Activated CD8-positive, alpha-beta memory T cell treated with anti-CD3 and anti-CD28 coated beads, Interleukin-2, amount 10 ng/mL, durations not matched to agents 7 days and 5 days (primary cell): ENCODE measurements at places on chromosomes 1 and 21. TPM values are rescaled to one million over a fixed set of nuclear protein-coding genes. Genes with fewer than 3 reads are reported as not detected.

Gene PIK3R3
- total RNA-seq: 9.6 TPM

Gene KCNK2
- not detected for total RNA-seq

Gene TCP10L
- not detected for total RNA-seq

- DNase-seq: peak; percentile 52
- H3K4me3 ChIP-seq: no peak overlapping the region
- H3K27me3 ChIP-seq: no peaks in the 10 kb centered on the region
- H3K4me1 ChIP-seq: no peaks in the 10 kb centered on the region
These were observed 38.4 kb upstream of the FOXO6 start for GRCh38 chr1:41322835-41323234.
